ENCODE measurements at places on chromosomes 16 and 17.

GRCh38 chr16:68711421-68712139 lies 25.5 kb upstream of the CDH1 start:
- DNase-seq, result no peak

DNA sequence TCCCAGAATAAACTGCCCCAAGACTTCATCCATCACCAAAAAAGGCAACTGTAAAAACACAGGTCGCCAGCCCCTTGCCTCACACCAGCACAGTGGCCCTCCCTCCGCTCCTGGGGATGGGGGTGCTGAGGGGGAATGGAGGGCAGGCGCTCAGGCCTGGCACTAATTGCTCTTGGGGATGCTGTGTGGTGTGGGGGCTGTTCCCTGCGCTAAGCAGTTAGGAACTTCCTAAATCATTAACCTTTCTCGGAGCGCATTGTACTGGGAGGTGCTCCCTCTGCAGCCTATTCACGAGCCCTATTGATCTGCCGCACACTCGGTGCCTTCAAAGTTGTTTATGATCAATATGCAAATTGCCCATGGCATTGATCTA lies 199.9 kb downstream of the ZFHX3 start:
- DNase-seq, result peak; percentile 55

GRCh38 chr17:51147650-51148049 lies 5.7 kb upstream of the NME1 start:
- DNase-seq, result no peak

DNA sequence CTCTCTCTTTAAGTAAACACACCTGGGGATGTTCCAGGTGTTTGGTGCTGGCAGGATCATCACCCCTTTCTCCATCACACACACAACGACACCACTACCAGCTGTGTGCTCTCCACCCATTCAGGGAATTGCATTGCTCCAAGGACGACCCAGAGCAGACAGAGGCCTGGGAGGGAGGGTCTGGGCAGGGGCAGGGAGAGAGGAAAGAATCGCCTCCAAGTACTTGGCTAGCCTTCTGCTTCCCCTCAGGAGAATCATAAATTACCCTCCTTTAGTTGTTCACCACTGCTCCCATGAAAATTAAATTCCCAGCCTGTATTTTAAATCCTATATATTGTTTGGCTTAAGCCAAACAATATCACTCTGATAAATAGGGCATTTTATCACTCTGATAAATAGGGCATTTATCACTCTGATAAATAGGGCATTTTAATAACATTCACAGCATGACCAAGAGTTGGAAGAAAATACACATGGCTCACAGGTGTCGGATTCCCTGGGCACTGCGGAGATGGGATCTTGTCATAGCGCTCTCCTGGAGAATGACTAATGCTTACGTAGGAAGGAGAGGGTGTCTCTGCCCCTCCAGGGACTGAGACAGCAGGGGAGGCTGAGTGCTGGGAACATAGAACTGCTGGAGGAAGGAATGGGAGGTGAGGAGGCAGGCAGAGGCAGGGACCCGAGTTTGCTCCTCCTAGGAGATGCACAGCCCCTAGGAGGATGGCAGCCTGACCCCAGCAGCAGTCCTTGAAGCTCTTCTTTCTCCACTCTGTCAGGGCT lies 673.6 kb downstream of the HS3ST4 start:
- no peak for DNase-seq

- no peak for DNase-seq
These were observed 9.1 kb downstream of the RMI2 start for GRCh38 chr16:11354407-11354732.

DNA sequence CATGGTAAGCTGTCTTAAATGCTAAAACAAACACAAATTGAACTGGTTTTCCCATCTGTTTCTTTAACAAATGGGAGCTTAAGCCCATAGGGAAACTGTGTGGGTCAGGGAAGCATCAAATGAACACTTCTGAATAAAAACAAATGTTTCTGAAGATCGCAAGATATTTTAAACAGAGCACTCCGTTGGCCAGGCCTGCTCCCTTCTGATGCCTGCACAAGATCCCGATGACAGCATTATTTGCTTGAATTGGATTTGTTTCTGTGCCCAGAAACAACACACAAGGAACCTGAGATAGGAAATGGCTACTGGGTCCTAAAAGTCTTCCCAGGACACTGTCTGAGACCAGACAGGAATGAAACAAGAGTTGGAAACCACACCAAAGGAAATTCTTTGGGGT lies 425.8 kb upstream of the ZFHX3 start:
- no peak for DNase-seq

- no peak for DNase-seq
These were observed 8.7 kb upstream of the ARHGAP23 start for GRCh38 chr17:38419508-38419981.

DNA sequence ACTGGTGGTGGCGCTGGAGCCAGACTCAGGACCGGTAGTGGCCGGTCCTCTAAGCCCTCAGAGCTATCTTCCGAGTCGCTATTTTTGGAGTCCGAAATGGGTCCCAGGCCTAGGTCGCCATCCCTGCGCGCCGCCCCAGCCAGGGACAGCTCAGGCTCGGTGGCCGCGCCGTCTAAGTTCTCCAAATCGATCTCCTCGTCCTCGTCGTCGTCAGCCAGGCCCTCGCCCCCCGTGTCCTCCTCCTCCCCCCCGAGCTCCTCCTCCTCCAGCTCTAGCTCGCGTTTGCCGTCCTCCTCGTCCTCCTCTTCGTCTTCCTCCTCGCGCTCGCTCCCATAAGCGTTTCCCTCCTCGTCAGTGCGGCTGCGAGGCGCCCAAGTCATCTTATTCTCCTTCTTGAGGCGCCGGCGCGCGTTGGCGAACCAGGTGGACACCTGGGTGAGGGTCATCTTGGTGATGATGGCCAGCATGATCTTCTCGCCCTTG lies 1.6 kb downstream of the IRX3 start:
- peak; percentile 47 for DNase-seq

- DNase-seq, result peak; percentile 73
These were observed 87.2 kb upstream of the IRX3 start for GRCh38 chr16:54373534-54374520.

- DNase-seq, result no peak
These were observed 55.6 kb upstream of the MAP3K14 start for GRCh38 chr17:45372325-45372869.

DNA sequence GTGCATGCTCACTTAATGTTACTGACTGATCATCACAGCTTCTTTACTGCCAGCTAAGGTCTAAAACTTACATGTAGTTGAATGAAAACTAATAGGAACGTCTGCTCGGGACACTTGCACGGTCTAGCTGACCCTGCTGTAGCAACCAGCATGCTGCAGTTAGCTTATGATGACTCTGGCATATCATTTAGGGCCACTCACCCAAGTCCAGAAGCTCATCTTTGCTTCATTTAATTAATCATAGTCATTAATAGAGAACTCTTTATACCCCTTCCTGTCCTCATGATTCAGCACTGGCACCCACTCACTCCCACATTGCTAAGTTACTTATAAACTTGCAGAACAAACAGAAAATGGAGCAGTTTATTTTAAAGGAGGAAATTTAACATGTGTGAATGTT lies 136.3 kb downstream of the NLK start:
- peak; percentile 19 for DNase-seq

DNA sequence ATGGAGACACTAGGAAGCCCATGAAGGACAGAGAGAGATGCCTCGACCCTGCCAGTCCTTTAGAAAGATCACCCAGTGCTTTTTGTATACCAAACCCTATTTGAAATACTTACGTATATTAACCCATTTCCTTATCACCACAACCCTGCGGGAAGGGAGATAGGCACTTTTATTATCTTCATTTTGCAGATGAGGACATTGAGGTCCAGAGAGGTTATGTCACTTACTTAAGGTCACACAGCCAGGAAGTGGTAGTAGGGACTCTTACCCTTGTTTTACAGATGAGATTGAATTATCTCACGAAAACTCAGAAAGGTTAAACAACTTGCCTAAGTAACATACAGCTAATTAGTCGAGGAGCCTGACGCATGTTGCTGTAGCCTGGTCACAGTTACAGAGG lies 38.2 kb downstream of the IL4R start:
- DNase-seq, result no peak

DNA sequence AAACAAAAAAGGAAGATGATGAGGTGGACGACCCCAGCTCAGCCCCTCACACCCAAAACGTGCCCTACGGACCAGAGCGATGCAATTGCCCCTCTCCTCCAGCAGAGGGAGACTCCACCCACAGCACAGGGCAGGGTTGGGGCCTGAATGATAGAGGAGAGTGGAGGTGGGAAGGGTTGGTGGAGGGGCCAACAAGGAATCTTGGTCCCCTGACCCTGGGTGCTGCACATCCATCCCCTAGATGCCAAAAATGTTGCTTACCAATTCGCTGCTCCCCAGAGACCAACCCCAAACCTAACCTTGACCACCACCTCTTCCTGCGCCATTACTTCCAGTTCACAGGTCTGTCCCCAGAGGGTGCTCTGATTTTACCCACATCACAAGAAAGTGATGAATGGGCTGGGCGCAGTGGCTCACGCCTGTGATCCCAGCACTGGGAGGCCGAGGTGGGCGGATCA lies 12.9 kb downstream of the P2RX5 start:
- peak; percentile 25 for DNase-seq

DNA sequence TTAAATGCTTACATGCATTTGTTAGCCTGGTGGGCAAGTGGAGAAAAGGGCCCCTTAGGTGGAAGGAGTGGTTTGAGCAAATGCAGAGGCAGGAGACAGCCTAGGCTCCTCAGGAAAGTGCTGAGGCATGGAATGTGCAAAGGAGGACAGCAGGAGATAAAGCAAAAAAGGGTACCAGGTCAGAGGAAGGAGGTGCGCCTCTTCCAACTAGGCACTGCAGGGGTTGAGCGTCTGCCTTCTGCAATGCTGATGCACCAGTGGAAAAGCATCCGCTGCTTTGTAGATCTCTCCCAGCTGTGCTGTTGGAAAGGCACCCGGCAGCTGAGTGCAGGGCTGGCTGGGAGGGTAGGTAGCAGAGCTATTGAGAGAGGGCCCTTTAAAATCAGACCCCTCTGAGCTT lies 287.0 kb upstream of the XYLT1 start:
- DNase-seq, result no peak

GRCh38 chr16:27685807-27686206 lies 135.9 kb downstream of the KATNIP start:
- no peak for DNase-seq

DNA sequence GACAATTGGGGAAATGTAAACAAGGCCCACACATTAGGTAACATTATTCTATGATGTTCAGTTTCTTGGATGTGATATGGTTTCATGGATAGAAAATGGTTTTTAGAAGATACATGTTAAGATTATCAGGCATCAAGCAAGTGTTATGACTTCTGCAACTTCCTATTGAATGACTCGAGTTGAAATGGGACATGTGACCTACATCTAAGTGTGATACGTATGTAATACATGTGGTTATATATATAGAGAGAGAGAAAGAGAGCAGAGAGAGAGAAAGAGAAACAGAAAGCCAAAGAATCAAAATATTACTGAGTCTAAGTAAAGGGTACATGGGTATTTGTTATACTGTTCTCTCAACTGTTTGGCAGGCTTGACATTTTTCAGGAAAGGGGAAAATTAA lies 1.7 kb downstream of the TMEM170A start:
- DNase-seq, result no peak

DNA sequence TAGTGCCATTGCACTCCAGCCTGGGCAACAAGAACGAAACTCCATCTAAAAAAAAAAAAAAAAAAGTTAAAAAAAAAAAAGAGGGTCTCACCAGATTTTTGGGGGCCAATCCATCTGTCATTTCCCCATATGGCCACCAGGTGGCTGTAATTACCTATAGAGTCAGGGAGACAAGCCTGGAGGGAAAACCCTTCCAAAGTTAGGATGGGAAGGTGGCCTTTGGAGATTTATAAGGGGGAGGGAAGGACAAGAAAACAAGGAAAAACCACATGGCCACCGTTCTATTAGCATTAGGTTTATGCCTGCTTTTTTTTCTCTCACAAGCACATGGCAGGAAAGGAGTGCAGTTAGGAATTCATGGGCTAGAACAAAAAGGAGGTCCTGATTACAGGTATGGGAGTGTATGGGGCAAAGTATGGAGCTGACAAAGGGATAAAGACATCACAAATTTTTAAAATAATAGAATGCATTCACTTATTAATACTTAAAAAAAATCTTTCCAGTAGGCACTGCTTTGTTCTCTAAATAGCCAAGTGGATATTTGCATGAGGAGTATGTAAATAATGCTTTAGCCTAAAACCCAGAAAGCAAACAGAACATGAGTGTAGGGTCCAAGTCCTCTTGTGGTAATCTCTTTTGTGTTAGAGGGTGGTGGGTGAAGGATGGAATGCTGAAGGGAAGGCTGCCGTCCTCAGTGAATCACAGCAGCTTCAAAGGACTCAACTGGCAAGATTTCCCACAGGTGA lies 5.1 kb downstream of the CYB5D1 start:
- DNase-seq, result peak; percentile 53

GRCh38 chr16:5838725-5839124 lies 741.1 kb upstream of the EEF2KMT start:
- no peak for DNase-seq

GRCh38 chr16:85897382-85897781 lies 1.6 kb upstream of the IRF8 start:
- no peak for DNase-seq

- no peak for DNase-seq
These were observed 22.6 kb downstream of the LGALS3BP start for GRCh38 chr17:78957128-78957527.

GRCh38 chr17:36994438-36994837 lies 45.7 kb downstream of the AATF start:
- DNase-seq, result no peak

DNA sequence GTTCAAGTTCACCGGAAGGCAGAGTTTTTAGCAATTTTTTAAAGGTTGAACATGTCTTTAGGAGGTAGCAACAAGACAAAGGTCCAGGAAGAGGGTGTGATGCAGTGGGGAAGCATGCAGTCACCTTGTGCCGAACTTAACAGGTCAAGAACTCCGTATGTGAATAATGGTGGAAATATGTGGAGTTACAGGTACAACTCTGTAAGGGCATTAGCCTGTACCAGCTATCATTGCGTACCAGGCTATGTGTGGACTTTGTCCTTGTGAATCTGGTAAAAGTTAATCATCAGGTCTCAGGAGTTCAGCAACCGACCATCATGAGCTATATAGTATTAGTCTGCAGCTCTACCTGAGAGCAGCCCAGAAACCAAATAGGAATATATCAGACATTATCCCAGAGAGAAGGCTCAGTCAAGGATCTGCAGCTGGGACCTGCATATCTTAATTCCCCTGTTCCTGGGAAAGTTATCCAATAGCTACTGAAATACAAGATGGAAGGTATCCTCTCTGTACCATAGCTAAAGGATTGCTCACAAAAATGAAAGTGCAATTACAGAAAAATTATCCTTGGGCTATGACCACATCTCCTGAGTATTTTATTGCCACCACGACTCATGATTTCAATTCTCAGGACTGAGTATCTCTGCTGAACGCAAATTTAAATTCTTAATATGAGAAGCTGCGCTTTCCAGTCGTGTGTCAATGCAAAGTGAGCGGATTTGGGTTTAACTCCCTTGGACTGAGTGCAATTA lies 469.3 kb downstream of the CDH13 start:
- DNase-seq, result no peak

- no peak for DNase-seq
These were observed 11.1 kb downstream of the ITFG1 start for GRCh38 chr16:47449788-47450187.

- DNase-seq, result no peak
These were observed 36.5 kb upstream of the VWA3A start for GRCh38 chr16:22055881-22056280.
